ENCODE measurements at places on chromosomes 6 and 20.

GRCh38 chr6:26576929-26577719, 19.6 kb upstream of the ABT1 start:
- DNase-seq: peak; percentile 43

GRCh38 chr6:150981095-150981494, 115.6 kb downstream of the MTHFD1L start:
- DNase-seq: no peak

DNA sequence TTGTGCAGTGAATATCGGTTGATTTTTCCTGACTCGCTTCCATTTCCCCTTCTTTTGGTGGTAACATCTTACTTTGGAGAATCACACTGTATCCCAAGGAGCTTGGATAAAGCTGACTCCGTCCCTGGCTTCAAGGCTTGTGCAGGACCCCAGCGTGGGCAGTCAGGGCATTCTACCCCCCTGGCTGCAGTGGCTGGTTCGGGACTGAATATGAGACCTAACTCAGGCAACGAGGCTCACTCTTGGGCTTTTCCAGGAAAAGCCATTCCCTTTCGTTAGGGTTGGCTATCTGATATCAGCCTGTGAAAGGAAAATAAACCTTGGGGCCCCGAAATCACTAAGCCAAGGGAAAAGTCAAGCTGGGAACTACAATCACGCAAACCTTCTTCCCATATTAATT, 30.1 kb upstream of the GJA1 start:
- no peak for DNase-seq

- no peak for DNase-seq
Observed at GRCh38 chr20:1204113-1204512, 859 bp downstream of the C20orf202 start.

DNA sequence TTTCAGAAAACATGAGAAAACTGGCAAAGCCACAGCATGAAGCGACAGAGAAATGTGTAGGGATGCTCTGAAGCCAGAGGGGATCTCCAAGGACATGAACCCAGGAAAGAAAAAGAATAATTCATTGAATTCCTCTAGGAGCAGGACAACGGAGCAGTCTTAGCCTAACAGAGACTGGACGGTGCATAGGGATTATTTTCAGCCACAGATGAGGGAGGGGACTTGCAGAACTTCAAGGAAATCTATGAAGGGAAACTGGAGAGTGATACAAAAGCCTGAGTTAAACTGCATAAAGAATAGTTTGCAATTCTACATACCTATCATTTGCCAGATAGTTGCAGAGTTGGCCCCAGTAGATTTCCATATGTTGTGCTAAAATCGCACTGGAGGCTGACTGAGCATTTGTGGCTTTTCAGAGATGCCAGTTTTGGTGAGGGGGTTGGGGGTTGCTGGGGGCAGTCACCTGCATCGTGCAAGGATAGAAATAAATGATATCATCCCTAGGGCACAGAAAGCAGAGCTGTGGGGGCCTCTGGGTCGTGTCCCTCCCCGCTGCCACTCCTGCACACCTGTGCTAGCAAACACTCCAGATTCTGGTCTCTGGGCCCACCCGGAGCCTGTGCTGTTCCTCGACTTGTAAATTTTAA, 443.2 kb upstream of the JARID2 start:
- DNase-seq: no peak

DNA sequence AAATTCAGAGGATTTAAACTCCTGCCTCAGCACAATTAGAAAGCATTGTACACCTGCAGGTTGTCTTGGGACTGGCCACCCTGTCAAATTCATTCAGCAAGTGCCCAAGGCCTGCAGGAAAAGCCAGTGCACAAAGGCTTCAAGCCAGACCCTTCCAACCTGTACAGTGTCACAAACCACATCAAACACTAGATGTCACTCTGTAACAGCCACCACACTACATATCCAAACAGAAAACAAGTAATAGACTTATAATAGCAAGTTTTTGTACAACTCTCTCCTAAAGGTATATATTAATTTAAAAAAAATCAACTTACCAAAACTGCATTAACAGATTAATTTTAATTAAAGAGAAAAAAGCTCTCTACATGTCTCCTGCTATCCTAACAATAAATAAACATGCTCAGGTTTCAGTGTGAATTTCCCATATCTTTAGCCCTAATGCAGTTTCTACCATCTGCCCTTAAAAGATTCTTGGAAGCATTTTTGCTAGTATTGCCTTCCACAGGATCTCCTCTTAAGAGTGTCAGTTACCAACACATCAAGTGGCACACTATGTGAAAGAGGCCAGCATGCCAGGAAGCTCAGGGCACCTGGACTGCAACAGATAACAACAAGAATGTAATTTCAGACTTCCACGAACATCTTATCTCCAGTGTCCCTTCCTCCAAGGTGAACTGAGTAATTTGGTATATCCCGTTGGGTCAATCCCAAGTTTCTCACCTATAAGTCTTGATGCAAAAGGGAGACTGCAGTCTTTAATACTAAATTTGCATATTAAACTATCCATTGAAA, 47.5 kb downstream of the RALGAPA2 start:
- no peak for DNase-seq

GRCh38 chr20:63102721-63103375, 96.1 kb upstream of the BHLHE23 start:
- peak; percentile 55 for DNase-seq

DNA sequence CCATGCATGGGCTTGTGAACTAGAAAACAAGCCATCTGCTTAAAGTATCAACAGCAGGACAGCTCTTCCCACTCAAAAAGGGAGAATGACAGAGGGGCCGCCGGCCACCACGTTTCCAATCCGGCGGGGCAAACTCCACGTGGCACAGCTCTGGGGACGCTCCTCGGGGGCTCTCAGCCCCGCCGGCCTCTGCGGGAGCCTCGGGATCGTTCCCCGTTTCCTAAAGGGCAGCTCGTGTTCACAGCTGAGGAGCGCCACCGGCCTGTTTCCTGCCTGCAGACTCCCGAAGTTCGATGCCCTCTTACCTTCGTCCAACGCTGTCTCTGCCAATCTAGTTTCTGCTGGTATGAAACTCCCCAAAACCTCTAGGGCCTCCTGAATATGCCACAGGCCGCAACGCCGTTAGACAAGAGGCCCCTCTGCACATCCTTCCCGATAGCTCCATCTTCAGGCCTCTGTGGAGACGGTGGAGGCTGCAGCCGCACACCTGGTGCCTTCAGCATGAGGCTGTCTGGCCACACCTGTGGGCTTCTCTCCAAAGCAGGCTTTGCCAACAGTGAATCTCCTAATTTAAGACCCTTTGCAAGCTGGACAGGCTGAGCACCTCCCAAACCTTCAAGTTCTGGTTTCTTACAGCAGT, 46.5 kb downstream of the KCNQ2 start:
- no peak for DNase-seq

- DNase-seq: no peak
Observed at GRCh38 chr20:38194971-38195504, 30.0 kb upstream of the TGM2 start.

DNA sequence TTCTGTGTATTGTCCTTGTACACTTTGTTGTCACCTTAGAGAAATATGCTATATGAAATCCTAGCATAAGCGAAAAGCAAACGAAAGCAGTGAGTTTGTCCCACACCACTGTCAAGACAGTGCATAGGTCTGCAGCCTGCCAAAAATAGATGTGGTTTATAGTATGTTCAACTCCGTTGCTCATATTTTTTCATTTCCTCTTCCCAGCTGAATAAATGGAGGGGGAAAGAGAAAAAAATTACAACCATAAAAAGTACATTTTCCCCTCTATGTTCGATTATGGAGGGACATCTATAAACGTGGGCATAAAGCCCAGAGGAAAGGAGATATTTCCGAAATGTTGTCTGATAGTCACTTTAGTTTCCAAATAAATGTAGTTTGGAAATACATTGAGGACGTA, 25.8 kb downstream of the PRL start:
- no peak for DNase-seq

- DNase-seq: no peak
Observed at GRCh38 chr6:107259951-107260350, 144.6 kb upstream of the BEND3 start.

GRCh38 chr6:11207199-11207968, 25.1 kb downstream of the NEDD9 start:
- no peak for DNase-seq

- DNase-seq: no peak
Observed at GRCh38 chr6:48075181-48075580, 35.8 kb downstream of the PTCHD4 start.

DNA sequence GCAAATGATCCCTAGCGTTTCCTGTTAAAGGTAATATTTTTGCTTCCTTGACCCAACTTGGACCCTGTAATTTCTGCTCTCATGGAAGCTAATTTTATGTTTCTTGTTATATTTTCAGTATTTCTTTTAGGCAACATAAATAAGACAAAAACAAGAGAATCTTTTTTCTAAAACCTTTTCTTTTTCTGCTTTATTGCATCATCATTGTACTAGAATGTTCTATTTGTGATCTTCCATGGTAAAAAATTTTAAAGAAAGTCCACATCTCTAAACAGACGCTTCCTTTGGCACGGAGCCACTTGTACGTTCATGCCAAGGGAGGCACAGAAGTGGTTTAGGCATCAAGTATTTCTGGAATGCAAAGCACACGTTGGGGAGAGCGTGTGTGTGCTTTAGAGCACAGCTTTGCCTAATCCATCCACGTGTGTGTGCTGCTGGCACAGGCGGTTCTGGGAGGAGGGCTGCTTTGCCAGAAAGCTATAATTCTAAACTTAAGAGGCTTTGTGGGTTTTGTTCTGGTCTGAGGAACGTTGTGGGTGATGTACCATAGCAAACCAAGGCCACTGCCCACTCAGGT, 98.3 kb downstream of the SASH1 start:
- DNase-seq: no peak

DNA sequence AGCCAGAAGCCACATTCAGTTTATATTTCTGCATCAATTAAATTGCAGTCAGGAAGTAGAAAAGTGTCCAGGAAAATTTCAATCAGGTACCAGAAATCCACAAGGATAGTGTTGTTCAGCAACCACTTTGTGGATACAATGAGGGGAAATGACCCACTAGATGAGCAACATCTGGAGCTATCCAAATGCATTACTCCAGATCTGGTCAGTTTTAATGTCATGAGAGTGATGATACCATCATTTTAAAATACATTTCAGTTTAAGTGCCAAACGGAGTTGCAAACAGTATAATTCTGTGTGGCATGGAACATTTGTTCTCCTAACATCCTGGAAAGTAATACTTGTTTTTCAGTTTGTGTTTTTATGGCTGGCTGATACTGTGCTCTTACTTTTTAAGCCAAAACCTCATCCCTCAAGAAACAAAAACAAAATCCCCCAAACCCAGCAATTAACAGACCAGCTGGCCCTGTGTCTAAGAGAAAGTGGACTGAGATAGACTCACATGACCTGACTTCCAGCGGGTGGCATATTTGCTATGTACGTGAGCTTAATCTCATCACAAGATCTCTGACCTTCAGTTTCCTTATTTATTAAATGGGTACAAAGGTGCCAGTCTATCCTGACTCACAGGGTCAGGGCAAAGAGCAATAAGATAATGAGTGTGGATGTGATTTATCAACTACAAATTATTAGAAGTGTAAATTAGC, 58.8 kb upstream of the CNKSR3 start:
- DNase-seq: no peak

GRCh38 chr6:21270636-21271201, 322.8 kb upstream of the SOX4 start:
- DNase-seq: no peak

DNA sequence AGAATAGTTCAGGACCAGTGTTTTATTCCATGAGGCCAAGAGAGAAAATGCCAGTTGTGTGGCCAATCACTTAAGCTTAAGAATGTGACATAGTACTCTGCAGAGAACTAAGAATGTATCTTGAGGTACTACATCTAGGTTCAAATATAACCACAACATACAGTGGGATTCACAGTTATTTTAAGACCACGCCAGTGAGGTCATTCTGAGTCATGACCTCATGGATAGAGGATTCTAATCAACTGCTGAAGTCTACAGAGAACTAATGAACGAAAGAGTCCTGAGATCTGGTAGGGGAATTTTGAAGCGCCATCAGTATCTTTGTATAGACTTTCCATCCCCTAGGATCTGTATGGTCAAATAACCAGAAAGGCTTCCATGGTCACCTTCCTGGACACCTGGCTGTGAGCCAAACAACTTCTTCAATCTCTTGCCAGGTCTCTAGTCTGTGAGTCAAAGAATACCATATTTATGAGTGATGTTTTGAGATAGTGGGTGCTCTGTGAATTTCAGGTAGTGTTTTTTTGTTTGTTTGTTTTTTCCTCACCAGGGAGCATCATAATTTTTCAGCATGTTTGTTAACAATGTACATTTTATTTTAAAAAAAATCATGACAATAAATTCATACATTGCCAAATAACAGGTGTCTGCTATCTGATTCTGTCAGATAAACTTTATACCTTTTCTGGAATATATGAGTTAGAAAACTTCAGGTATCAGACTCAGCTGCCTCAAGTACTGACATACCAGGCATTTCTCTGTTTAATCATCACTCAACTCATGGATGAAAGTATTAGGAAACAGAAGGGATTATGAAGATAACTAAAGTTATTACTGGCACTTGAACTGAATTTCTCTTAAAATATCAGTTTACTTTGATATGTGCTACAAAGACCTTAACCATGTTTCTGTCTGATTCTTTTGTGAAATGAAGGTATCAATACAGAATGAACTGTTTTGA, 217.9 kb downstream of the PLCB4 start:
- DNase-seq: no peak

DNA sequence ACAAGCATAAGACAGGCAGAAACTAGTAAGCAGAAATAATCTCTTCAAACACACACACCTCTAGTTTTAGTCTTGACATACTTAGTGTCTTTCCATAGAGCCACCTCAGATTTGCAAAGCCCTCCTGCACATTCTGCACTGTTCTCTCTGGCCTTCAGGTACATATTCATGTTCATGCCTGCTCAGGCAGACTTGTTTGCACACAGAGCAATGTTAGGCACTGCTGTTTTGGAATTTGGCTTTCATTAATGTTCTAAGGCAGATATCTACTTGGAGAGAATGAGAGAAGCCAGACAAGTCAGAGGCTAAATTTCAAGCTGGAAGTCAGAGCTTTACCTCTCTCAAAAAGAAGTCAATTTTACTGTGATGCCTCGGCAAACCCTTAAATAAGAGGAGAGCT, 21.3 kb upstream of the DST start:
- no peak for DNase-seq

- no peak for DNase-seq
Observed at GRCh38 chr6:89032599-89032998, 48.0 kb upstream of the PNRC1 start.

DNA sequence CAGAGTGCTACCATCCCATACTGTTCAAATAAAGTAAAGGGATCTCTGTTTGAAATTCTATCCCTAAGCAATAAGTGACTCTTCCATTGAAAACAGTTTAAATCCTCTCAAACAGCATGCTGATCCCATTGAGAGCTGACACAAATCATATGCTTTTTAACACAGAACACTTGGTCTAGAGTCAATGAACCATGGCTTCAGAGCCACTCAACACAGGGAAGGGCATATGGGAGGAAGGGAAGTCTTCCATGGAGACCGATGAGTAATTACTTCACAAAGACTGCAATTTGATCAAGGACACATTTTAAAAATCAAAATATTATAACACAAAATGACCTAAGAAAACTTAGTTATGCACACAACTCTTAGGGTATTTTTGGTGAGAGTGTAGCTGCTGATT, 1073.0 kb upstream of the MAP3K7 start:
- no peak for DNase-seq

Data from activated T-cell treated with anti-CD3 and anti-CD28 coated beads for 1 hour (primary cell).